ENCODE measurements at places on chromosomes 5 and 9.

DNA sequence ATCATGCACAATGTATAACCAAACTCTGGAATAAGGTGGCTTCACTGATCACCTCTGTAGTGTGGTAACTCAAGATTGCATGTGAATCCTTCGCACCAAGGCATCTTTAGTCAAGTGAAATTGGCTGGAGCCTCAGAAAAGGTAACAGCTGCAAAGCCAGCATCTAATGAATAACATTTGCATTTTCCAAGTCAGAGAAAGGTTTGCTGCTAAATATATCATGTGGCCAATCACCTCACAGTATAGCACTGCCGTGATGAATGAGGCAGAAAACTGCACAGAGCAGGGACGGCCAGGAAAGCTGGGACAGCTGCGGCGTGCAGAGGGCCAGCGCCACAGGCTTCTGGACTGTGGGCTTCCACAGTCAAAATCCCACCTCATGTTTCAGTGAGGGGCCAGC, 18.5 kb downstream of the MRPS27 start:
- DNase-seq, result no peak

- no peak for DNase-seq
These were observed 149.2 kb upstream of the NR3C1 start for GRCh38 chr5:143552680-143553079.

DNA sequence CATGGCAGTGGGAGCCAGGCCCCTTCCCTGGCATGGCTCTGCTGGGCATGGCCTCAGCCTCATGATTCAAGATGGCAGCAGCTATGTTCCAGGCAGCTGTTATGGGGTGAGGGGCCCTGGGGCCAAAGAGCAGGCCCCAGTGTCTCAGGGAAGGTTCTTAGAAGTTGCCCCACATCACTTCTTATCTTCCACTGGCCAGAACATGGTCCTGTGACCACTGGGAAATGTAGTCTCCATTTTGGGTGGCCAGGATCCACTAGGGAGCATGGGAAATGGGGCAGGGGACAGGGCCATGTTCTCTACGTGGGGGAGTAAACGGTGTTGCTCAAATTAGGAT, 18.3 kb downstream of the SUSD3 start:
- no peak for DNase-seq

- DNase-seq, result no peak
These were observed 75.4 kb downstream of the SLF1 start for GRCh38 chr5:94693845-94694370.

GRCh38 chr5:151692312-151692711, 5.6 kb upstream of the SPARC start:
- DNase-seq, result no peak

DNA sequence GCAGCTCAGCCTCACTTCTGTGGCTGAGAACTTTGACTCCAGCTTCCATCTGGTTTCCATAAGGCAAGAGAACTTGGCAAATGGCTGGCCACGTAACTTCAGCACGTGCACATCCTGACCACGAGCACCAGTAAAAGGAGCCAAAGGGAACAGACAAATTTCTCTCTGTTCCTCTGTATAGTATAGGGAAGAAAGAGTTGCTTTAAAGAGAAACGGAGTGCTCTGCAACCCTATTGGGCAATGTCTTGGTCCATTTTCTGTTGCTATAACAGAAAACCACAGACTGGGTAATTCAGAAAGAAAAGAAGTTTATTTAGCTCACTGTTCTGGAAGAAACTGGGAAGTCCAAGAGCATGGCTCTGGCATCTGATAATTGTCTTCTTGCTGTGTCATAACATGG, 558.7 kb downstream of the ACTL7B start:
- DNase-seq, result no peak

- no peak for DNase-seq
These were observed 110.5 kb downstream of the JMY start for GRCh38 chr5:79346420-79346824.

GRCh38 chr5:81687292-81687691, 63.6 kb downstream of the SSBP2 start:
- no peak for DNase-seq

GRCh38 chr9:76962732-76963131, 56.7 kb upstream of the FOXB2 start:
- no peak for DNase-seq

DNA sequence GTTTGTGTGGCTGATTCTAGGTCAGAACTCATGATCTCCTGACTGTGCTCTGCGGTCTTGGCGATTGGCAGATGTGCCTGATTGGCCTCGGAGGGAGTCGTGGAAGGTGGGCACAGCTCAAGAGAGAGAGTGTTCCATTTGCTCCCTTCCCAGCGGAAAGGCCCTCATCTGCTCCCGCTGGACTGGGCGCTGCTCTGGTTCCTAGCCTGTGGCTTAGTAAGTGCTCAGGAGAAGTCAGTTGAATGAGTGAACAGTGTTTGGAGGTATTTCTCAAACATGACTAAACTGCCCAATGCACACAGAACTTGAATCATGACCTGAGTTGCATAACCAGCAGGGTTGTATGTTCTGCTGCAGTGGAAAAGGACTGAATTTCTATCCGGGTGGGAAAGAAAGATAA, 120.2 kb upstream of the PITX1 start:
- no peak for DNase-seq

DNA sequence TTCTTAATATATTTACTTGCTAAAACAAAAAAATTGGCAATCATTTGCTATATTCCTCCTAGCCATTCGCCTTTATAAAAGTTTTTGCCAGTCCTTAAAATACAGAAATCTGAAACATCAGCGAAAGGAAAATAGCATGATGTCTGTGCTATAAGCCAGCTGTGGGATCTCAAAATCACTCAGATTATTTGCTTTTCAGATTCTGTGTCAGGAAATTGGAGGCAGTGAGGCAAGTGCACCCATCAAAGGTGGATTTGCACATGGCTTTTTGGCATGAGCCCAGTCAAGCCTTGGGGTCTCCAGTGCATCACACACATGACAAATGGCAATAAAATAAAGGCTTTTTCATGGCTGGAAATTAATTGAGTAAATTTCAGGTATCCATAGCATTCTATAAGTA, 196.8 kb upstream of the DAPK1 start:
- no peak for DNase-seq

GRCh38 chr5:112329419-112330090, 89.5 kb downstream of the EPB41L4A start:
- no peak for DNase-seq

GRCh38 chr5:56145106-56145505, 88.0 kb downstream of the ANKRD55 start:
- no peak for DNase-seq

DNA sequence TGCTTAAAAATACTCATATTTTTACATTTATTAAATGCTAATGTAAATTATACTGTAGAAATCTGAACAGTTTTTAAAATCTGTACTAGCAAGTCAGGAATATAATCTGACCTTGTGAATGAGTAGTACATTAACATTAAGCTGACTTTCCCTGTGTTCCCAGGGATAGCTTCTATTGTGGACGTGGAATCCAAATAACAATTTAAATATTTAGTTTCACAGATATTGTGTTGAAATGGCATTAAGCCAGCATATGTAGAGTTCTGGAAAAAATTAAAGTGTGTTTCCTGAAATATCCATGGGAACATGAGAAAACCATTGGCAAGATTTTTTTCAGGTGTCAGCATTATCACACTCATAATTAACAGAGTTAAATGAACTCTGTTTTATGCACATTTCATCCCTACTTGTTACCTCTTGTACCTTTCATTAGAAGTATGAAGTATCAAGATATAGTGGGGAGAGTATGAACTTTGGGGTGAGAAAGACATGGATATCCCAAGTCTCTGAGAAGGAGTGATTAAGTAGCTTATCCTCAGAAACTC, 5.7 kb downstream of the RABGAP1 start:
- no peak for DNase-seq

GRCh38 chr5:81068063-81068462, 107.9 kb downstream of the RASGRF2 start:
- no peak for DNase-seq

- DNase-seq, result no peak
These were observed 25.7 kb upstream of the FBXL7 start for GRCh38 chr5:15474143-15474719.

DNA sequence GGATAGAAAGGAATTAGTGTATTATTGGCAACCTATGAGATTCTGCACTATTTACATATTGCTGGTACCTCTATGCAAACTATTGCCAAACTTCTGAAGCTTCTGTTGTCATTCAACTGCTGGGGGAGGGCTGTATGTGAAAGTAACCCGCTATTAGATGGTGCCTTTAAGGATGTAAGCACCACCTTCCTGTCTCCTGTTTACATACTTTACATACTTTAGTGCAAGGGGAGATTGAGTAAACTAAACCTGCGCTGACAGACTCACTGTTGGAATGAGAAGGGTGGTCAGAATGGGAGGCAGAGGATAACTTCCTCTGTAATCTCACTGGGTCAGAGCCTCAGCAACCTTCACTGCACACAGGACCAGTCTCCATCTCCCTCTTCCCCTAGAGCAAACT, 123.8 kb downstream of the NR3C1 start:
- DNase-seq, result no peak

DNA sequence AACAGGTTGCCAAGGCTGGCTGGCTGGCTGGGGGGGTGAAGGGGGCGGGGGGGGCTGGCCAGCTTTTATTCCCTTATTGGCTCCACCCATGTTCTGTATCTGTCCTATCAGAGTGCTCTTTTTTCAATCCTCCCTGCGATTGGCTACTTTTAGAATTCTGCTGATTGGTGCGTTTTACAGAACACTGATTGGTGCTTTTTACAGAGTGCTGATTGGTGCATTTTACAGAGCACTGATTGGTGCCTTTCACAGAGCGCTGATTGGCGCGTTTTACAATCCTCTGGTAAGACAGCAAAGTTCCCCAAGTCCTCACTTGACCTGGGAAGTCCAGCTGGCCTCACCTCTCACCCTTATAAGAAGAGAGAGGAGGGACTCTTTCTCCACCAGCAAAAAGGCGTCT, 175.9 kb downstream of the ERCC6L2 start:
- DNase-seq, result no peak

GRCh38 chr9:33868440-33868973, 51.5 kb downstream of the UBE2R2 start:
- DNase-seq, result no peak

- no peak for DNase-seq
These were observed 14.3 kb upstream of the OLFM1 start for GRCh38 chr9:135073081-135073740.

DNA sequence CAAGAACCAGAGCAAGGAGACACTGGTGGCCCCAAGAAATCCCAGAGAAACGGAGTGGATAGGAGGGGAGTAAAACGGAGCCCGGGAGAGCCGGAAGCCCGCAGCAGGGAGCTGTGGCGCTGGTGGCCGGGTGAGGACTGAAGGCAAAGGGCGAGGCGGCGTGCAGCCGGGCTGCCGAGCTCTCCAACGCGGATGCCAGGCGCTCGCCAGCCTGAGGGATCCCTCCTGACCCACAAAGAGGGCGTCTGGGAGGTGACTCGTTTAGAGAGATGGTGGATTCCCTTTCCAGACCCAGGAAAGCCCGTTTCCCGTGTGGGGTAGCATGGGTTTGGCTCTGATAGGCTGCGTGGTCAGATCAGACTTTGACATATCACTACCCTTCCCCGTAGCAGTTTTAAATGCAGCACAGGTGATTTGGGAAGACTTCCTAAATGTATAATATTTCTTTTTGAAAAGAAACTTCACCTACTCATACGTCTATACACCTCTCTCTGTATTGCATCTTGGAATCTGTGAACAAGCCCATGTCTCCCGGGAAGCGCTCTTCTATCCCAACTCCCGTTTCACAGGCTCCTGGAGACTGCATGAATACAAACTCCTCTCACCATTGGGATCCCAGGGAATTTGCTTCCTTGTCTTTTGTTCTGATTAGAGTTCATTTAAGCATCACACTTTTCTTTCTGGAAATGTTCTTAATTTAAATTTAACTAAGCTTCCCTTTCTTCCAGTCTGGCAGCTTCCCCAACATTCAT, 158.1 kb downstream of the C9orf152 start:
- no peak for DNase-seq

GRCh38 chr5:69271376-69271775, 36.7 kb downstream of the CDK7 start:
- no peak for DNase-seq

- DNase-seq, result no peak
These were observed 50.1 kb downstream of the JAKMIP2 start for GRCh38 chr5:147732291-147732883.

DNA sequence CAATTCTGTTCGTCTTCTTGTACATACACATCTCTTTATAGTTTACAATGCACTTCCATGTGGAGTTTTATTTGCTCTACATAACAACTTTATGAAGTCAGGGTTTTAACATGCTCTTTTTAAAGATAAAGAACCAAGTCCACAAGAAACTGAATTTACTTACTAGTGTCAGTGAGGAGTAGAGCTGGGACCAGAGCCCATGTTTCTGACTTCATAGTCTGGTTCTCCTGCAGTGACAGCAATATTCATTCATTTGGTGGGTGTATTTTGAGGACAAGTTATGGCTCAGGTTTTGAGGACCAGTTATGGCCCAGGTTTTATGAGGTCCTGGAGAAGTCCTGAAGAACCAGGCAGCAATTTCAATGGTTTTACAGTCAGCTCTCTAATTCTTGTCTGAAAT, 481.9 kb upstream of the TNC start:
- DNase-seq, result no peak

GRCh38 chr5:148458036-148458888, 74.5 kb downstream of the FBXO38 start:
- DNase-seq, result no peak

GRCh38 chr5:151167022-151167421, 9.4 kb upstream of the ANXA6 start:
- DNase-seq, result no peak

GRCh38 chr9:16257604-16258003, 612.9 kb downstream of the BNC2 start:
- no peak for DNase-seq

- no peak for DNase-seq
These were observed 35.6 kb upstream of the HAND1 start for GRCh38 chr5:154513669-154514084.

DNA sequence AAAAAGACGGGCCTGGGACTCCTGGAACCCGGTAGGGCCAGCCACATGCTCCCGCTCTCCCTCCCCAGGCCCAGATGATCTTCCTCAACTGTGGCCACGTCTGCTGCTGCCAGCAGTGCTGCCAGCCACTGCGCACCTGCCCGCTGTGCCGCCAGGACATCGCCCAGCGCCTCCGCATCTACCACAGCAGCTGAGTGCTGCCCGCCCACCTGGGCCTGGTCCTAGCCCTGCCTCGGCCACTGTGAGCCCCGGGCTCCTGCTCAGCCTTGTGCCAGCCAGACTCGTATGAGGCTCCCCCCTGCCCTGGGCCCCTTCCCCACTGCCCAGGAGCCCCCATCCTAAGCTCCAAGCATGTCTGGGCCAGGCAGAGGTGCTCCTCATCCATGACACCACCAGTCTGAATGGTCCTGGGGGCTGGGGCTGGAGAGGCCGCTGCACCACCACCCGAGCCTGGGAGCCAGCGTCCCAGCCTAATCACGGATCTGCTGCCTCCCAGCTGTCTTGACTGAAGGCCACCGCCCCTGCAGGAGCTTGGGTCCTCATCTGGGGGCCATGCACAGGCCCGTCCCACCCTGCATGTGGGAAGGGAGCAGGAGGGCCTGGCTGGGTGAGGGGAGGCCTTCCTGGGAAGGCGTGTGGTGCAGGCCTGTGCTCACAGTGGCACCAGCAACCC, 51.5 kb downstream of the LRSAM1 start:
- no peak for DNase-seq
